Stimulated activated CD8-positive, alpha-beta memory T cell treated with anti-CD3 and anti-CD28 coated beads, Interleukin-7, amount 100 ng/mL, for 4 hours (primary cell): ENCODE measurements at places on chromosomes 6 and 20.
A peak's percentile ranks its signal among the peaks of the same experiment; 100 is the strongest.

DNA sequence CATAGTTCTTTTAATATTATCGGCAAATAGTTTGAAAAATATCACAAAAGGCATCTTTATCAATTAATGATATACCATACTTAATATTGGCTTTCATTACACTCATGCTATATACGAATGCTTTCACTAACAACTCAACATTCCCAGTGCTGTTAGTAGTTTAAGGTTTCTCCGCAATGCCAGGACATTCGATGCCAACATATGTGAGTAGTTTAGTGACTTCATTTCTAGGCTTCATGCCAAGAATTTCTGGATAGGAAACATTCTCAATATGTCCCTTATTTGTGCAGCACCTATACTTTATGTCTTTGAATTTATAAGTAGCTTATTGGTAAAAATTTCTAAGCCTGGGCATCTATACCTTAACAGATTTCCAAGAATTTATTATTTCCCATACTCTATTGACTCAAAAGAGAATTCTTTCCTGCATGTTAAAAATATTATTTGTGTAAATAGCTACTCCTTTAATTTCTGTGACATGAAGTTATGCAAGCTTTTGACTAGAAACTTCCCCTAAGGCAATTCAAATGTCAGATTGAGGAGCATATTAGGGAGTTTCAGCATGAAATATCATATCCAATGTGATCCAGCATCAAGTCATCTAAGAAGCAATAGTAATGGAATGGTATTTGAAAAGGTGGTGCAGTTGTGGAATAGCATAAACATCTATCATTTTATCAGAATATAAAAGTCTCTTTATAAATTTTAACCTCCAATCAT is 236.0 kb upstream of the STXBP5 start:
- DNase-seq, result no peak

DNA sequence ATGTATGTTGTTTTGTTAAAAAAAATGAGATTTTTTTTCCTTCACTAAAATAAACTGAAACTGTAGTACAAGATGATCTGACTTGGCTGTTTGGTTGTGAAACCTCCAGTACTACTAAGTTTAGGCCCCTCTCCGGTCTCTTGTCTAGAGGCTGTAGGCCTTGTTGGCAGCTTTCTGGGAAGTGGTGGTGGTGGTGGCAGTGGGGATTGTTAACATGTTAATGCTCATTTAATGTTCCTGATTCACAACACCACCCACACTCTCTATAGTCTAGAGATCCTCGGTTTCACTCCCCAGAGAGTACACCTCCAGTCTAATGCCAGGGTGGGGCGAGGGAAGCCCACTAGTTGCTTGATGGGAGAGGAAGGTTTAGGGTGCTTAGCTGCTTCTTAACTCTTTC is 24.1 kb downstream of the STK4 start:
- peak; percentile 33 for DNase-seq

DNA sequence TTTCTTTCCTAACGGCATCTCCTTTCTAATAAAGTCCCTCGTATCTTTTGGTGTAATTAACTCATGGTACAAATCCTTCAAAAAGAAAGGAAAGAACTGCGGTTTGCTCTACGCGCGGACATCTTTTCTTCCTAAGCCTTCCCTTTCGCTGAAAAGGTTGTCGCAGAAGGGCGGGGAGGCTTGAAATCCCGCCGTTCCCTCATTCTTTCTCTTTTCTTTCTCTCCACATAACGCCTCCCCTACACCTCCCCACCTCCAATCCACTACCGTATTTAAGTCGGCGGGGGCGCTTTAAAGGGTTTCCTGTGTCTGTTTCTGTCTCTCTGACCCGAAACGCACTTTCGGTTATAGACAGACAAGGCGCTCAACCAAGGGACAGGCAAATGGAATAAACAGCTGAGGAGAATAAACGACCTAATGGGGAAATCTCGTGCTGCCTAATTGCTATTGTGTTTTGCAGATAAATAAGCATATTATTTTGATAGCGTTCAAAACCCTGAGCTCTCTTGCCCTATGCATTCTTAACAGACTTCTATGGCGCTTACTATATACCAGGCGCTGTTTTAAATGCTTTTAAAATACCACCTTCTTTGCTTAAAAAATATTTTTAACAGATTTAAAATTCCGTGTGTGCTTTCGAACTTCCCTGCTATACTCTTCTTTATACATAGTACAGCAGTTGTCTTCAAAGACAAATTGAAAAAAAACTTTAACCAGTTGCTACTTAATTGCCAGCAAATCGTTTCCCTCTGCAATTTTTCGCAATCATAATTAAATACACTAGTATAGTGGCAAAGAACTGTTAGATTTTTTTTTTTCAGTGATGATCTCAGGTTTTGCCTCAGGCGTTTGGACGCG is 2.5 kb upstream of the HEY2 start:
- DNase-seq, result peak; percentile 57

GRCh38 chr6:81761197-81761596 is 8.7 kb upstream of the TENT5A start:
- DNase-seq, result no peak

DNA sequence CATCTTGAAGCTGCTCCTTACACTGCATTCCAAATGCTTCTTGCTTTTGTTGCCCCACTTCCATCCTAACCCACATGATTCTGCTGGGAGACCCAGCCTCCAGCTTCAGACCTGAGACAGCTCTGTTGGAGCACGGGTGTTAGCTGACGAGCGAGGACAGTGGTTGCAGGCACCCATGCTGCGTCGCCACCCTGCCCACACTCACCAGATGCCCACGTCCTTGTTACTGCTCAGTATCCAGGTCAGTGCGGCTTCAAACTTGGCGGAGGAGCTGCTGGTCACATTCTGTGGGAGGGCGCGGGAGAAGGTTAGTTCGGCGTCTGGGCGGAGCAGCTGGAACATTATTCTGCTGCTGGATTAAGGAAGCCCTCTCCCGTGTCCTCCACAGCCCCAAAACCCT is 9.0 kb downstream of the LEMD2 start:
- no peak for DNase-seq

- DNase-seq, result no peak
These were observed 3.2 kb downstream of the HRH3 start for GRCh38 chr20:62216636-62217566.

DNA sequence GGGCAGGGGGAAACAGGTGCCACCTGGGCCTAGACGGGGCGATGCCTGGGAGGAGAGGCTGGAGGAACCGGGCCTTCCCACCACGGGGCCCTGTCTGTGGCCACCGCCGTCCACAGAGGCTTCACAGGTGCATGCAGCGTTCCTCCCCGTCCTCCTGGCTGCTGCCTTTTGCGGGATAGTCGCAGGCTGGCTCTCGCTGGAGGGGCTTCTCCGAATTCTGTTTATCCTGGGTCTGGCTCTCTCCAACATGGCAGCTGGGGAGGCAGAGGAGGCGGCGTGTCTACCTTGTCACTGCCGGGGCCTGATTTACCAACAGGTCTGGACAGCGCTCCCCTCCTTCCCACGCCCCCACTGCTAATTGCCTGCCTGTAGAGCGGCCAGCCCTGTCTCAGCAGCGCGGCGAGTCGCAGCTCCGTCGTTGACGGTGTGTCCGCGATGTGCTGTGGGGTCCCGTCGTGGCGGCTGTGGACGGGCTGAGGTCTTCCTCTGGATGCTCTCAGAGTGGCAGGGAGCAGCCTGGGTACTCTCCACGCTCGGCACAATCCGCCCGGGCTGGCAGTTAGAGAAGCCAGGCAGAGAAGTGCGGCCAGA is 262.9 kb downstream of the TAF4 start:
- DNase-seq, result no peak

DNA sequence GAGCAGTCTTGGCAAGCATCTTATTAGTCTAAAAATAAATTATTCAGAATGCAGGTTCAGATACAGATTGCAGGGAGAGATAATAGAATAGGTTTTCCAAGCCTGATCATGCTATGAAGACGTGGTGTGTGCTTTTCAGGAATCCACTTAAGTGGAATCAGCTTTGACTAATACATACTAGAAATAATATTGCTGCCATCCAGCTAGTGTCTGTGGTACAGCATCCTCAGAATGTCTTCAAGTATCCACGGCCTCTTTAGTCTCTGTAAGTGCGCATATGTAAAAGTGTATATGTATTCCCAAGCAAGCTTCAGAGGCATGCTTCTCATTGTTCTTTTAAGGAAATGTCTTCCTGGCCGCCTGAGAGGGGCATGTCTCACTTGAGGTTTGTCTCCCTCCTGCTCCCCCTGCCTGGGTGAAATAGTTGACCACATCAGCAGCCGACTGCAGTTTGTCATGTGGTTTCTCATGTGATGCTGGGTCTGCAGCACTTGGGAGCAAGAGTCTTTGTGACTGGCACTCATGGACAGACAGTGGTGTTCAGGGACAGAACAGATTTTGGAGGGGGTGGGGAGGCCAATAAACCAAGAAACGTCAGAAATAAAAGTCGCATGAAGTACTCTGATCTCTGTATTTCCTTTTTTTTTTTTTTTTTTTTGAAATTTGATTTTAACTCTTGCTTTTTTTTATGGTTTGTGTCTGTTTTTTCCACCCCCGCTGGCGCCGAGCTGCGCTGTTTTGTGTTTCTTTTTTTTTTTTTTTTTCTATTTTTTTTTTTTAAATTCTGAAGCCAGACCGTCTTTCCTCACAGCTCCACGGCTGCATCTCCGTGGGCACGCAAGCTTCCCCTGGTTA is 150.8 kb downstream of the PRL start:
- no peak for DNase-seq

- DNase-seq, result no peak
These were observed 139.7 kb upstream of the PTPRK start for GRCh38 chr6:128659878-128660622.

GRCh38 chr6:39804466-39805065 is 12.4 kb downstream of the DAAM2 start:
- DNase-seq, result no peak

DNA sequence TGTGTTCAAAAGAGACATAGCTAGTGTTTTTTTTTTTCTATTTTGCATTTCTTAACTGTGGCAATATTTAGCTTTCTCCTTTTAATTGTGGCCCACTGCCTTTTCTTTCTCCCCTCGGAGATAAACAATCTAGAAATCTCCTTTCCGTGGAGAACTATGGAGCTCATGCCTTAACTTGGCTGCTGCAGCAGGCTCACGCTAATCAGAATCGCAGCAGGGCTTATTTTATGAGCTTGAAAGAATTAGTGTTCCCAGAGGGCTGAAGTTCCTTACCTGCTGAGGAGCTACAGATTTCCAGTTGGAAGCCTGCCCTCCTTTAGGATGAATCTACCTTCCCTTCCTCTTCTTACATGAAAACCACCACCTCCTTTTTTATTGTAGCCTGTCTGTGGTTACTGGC is 35.6 kb downstream of the CTNNBL1 start:
- DNase-seq, result no peak

- DNase-seq, result no peak
These were observed 218.2 kb downstream of the OTOR start for GRCh38 chr20:16966276-16966880.

DNA sequence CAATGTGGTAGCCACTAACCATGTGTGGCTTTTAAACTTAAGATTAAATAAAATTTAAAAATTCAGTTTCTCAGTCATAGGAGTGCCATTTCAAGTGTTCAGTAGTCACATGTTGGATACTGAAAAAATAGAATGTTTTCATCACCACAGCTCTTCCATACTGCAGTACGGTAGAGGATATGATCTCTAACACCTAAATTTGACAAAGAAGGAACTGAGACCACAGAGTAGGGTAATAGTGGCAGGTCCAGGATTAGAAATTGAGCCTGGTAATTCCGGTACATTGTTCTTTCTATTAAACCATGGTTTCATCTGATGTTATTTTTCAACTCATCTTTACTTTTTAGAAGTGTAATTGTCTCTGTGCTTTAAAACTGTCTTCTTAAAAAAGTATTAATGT is 104.0 kb downstream of the CD2AP start:
- DNase-seq, result no peak

DNA sequence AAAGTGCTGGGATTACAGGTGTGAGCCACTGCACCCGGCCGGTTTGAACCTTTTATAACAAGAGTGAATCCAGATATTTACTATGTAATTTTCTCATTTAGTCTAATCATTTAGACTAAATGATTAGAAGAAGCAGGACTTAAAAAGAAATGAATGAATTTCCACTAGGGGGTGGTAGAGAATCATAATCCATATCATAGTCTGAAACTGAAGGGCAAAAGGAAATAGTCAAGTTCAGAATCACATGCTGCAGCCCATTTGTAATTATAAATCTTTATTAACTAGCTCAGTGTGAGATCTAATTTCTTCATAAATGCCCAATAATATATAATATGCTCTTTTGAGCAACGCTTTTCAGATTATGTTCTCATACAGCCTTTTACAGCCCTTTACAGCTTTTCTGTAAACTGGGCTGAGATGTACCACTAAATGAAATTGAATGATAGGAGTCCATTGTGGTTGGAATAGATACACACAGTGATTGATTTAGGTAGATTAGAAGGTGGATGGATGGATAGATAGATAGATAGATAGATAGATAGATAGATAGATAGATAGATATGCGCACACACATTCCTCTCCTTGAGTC is 31.8 kb downstream of the PSMB9 start:
- no peak for DNase-seq

GRCh38 chr6:52403627-52404026 is 16.5 kb upstream of the EFHC1 start:
- no peak for DNase-seq

DNA sequence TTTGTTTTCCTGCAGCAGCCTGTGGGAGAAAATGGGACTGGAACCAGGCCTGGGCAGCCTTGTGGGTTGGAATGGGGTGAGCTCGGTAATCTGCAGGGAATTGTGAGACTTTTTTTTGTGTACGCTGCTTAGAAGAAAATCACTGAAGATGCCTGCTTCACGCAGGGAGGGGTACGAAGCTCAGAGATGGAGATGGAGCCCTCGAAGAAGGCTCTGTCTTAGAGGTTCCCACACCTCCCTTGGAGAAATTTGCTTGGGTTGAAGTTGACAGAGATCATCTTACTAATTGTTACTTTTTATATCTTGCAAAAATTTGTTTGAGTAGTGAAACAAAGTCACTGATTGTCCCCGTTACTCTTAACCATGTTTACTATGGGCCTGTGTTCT is 894 bp downstream of the PYGB start:
- no peak for DNase-seq

GRCh38 chr6:7542874-7543624 is 1.6 kb downstream of the DSP start:
- DNase-seq, result no peak

GRCh38 chr20:56187534-56188165 is 60.9 kb upstream of the MC3R start:
- no peak for DNase-seq

DNA sequence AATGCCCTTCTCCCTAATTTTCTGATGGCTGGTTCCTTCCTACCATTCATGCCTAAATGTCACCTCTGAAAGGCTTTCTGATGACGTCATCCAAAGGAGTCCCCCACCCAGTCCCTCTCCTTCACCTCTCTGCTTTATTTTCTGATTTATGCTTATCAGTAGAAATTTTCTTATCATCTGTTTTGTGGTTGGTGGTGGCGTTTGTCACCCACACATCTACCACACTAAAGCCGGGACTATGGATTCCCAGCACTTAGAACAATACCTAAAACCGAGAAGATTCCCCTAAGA is 9.0 kb downstream of the CNKSR3 start:
- no peak for DNase-seq

DNA sequence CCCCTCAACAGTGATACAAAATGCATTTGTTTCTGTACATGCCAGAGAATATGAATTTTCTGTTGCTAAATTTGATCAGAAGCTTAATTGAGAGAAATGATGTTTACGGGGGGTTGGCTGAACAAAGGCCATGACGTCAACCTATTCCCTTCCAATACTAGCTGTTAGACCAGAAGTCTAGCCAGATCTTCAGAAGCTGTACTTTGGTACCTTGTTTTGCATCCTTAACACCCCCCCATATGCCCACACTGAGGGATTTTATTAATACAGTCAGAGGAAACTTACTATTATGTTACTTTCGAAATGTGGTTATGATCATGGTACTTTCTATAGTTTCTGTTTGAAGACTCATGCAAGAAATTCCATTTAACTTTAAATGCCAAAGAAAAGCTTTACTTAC is 3.1 kb downstream of the NCOA7 start:
- DNase-seq, result no peak
